ENCODE measurements at places on chromosomes 11 and 22.

DNA sequence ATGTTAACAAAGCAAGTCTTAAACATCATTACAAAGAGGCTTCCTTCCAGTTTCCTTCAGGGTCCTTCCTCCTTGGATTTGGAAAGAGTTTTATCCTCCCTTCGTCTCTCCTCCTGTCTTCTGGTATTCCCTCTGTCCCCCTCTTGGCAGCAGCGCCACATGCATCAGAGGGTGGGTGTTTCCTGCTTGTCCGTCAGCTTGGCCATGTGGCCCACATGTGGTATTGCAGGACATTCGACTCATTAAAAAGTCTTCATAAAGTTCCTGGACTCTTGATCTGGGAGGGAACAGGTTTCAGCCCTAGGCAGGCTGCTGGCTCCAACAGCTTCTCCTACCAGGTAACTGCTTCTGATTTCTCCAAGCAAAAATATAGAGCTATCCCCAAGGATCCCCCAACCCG is 189.8 kb downstream of the CSNK2A3 start:
- DNase-seq, result peak; percentile 52

GRCh38 chr11:86314636-86315035 is 12.6 kb downstream of the HIKESHI start:
- no peak for DNase-seq

- no peak for DNase-seq
These were observed 120.2 kb downstream of the TRIM29 start for GRCh38 chr11:120017582-120018150.

DNA sequence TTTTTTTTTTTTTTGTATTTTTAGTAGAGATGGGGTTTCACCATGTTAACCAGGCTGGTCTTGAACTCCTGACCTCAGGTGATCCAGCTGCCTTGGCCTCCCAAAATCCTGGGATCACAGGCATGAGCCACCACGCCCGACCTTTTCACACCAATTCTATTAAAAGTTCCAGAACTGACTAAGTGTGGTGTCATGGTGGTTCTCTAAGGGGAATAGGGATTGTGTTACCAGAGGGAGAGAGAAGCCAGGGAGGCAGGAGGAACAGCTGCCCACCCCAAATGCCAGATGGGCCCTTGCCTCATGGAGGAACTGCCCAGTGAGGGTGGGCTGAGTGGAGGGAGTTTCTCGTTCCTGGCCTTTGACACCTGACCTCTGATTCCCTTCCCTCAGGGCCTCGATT is 5.9 kb downstream of the RPS6KA4 start:
- no peak for DNase-seq

DNA sequence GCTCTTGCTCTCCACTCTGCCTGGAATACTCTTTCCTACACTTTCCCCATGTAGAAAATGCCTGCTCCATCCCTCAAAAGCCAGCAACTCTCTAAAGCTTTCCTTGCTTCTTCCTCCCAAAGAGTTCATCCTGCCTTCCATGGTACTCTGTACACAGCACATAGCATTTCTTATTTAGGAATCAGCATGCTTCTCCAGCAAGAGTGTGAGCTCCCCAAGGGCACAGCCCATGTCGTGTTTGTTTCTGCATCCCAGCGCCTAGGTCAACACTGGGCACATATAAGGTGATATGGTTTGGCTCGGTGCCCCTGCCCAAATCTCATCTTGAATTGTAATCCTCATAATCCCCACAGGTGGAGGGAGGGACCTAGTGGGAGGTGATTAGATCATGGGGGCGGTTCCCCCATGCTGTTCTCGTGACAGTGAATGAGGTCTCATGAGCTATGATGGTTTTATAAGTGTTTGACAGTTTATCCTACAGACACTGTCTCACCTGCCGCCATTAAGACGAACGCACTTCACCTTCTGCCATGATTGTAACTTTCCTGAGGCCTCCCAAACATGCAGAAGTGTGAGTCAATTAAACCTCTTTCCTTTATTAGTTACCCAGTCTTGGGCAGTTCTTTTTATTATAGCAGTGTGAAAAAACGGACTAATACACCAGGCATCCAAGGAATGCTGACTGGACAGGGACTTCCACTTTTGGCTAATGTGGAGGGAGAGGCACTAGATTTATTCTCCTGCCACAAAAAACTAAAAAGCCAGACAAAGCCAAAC is 8.2 kb downstream of the VPS37C start:
- DNase-seq, result peak; percentile 87

- peak; percentile 24 for DNase-seq
These were observed 521 bp downstream of the PES1 start for GRCh38 chr22:30591191-30591587.

DNA sequence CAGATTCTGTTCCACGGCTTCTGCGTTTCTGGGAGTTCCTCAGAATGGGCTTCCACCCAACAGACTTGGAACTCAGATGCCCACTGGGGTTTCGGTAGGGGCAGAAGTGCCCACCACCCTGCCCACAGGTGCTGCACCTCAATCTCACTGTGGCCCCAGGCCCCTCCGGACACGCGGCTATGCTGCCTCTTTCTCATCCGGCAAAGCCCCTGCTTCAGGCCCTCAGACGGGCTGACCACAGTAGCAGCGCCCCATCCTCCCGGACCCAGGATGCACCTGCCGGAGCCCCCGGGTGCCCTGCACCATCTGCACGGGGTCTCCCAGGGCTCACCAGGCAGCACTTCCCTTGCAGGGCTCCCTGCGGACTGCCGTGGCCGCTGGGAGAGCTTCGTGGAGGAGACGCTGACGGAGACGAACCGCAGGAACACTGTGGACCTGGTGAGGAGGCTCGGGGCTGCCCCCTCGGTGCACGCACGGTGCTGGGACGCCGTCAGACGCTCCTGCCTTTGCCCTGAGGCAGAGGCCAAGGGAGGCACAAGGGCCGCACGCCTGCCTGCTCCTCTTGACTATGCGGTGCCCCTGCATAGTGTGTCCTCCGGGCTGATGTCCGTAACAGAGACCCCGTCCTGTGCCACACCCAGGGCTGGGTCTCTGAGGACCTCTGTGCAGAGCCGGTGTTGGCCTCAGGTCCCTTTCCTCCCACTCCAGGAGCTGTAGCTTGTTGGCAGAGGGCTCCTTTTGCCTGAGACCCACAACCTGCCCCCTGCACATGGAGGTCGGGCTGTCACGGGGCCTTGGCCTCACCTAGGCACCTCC is 38.6 kb downstream of the SBF1 start:
- DNase-seq, result no peak
